Kasumi-1 (cell line): ENCODE measurements at places on chromosomes 5 and 9.

GRCh38 chr9:33140401-33141360, 26.5 kb downstream of the B4GALT1 start:
- DNase-seq = no peak

DNA sequence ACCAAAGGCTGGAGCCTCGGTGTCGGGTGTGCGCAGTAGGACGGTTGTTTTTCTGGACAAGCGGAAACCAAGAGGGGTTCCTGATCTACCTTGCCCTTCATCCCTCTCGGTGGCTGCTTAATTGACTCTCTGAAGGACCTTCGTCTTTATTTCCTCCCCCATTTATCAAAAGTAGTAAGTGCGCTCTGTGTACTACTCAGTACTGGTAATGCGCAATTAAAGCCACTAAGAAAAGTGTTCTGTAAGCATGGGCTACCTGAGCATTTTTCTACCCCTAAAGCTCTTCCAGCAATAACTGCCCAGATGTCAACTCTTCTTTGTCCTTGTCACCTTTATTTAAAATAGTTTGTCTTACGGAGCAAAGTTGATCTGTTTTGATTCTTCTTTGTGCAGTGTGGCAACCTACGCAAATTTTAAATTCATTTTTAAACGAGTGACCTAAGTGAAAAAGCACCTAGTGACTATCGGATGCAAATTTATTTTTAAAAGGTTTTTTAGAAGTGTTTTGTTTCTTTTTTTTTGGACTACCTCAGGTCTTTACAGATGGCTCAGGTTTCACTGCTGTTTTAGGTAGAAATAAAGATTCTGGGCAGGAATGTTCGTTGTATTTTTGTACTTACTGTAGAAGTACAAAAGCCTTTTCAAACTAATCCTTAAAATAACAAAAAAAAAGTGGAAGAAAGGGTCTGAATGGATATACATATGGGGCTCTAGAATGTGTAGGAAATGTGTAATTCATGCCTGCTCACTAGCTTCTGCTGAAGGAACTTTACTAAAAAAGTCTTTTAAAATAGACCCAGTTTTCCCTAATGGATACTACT, 2.0 kb downstream of the JMY start:
- peak; percentile 58 for DNase-seq

- DNase-seq = peak; percentile 44
These were observed 29.8 kb upstream of the GGTA1 start for GRCh38 chr9:121529237-121529987.

DNA sequence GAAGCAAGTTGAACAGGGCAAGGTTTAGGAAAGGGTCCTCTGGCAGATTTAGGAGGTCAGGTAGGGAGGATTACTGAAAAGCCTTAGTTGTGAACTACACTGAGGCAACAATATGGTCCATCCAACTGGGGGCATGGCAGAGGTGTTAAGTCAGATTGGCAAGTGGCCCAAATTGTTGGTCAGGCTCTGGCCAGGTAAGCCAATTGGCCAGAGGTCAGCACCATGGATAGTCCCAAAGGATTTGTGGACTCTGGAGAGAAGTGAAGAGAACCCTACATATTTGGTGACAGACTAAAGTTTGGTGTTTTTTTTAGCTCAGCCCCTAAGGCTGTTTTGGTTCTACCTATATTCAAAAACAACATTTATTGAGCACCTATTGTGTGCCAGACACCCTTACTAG, 39.1 kb upstream of the RASGRF2 start:
- DNase-seq = no peak

DNA sequence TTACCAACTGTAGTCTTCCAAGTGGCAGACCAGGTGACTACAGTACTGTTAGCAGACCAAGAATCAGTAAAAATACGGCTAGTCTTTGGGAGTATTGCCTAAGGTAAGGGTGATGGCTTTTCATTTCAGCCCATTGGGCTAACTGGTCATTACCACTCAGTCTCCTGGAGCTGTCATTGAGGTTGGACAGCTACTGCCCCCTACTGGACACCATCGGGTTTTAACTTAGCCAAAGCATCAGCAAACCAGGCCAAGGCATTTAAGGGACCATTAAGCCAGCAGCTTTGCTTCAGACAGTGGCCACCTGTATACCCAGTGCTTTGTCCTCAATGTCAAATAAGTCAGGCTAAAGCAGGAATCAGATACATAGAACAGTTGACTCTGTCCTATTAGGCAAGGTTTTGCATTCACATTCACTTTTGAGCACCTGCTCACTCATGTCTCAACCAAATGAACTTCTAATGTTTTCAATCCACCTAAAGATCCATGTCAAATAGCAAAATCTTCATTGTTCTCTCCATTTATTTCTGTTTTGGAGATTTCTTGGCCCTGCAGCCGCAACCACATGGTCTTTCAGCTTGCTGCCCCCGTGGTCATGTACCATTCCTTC, 117.2 kb downstream of the INVS start:
- peak; percentile 31 for DNase-seq

DNA sequence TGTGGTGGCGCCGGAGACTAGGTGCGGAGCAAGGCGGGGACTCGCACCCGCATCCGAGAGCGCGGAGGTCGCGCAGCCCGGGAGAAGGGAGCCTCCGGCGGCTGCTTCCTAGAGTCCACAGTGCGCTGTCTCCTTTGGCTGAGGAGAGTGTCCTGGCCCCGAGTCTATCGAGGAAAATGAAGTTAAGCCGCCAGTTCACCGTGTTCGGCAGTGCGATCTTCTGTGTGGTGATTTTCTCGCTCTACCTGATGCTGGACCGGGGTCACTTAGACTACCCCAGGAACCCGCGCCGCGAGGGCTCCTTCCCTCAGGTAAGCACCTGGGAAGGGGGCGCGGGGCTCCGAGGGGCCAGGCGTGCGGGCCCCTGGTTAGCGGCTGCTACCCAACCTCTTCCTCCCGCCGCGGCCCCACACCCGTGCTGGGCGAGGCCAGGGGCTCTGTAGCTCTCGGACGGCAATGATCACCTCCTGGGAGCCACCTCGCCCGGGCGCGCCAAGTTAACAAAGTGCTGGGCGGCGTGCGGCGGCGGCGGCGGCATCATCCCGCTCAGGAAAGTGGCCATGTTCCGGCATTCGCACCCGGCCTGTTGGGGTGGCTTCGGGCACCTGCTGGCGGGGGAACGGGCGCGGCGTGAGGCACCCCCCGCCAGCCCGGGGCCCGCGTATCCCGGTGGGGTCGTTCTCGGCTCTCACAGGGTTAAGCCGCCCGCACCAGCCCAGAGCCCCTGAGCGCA, 681 bp downstream of the MAN2A1 start:
- DNase-seq = peak; percentile 43

GRCh38 chr5:58457050-58457449, 2.8 kb downstream of the PLK2 start:
- DNase-seq = no peak

DNA sequence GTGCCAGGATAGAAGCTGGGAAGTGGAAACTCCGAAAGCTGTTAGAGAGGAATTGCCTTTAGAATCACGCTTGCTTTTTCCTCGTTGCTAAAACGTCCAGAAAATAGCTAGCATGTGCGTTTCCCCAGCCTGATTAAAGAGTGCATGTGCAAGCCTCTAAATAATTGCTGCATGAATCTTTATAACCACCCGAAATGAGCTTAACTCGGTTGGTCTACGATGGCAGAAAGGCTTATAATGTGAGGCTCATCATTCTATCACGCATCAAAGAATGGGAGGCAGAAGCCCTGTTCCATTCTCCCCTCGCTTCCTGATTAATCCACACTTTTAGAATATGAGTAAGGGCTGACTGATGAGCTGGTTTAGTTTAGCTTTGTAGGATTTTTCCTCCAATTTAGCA, 394.6 kb upstream of the WWC1 start:
- no peak for DNase-seq

- DNase-seq = no peak
These were observed 2.6 kb upstream of the UAP1L1 start for GRCh38 chr9:137074657-137075274.

GRCh38 chr5:148687427-148687826, 33.1 kb upstream of the HTR4 start:
- DNase-seq = peak; percentile 44

DNA sequence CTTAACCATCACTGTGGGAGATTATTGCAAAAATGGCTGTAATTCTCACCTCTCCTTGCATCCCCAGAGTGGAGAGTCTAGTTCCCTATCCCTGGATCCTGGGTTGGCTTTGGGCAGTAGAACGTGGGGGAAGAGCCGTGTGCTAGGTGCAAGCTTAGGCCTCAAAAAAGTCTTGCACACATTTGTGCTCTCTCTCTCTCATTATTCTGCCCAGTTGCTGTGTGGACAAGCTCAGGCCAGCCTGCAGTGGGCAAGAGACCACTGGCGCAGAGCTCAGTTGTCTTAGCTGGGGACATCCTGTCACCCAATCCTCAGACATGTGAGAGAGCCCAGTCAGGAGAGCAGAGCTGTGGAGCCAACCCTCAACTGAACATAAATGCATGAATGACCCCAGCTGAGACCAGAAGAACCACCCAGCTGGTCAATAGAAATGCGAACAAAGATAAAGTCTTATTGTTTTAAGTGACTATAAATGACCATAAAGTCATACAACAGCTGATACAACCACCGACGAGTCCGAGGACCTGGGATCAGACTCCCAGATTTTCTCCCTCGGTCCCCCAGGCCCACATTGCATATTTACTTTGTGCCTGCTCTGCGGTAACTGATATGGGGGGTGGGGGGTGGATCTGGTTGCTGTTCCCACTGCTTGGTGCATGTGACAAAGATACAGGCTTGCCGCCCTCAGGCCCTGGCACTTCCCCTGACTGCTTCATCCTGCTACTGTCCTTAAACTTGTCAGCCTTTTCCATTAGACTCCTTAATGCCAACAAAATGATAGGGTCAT, 166.4 kb upstream of the MVB12B start:
- DNase-seq = no peak

DNA sequence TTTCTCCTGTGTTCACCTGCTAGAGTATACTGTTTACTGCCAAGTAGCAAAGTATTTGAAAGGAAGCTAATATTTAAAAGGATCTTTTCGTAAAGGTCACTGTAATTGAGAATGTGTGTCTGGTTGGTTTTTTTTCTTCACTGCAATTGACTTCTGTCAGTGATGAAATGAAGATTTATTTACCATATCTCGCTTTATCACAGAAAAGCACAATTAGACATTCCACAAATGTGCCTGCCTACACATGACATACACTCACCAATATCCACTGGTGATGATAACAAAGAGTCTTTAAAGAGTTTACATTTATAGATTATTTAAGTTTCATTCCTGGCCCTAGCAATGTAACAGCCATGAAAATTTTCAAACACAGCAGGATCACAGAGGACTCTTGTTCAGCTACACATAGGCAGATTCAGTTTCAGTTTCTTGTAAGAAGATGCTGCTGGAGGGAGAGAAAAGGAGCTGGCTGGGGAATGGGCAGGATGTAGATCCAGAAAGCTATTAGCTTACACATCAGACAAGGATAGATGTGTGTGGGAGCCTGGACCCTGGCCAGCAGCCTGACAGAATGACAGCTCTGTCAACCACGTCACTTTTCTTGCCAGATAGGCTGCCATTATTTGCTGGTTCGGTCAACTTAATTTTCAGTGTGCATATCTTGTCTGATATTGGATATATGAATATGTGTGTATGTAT, 104.0 kb downstream of the GDNF start:
- DNase-seq = no peak

- no peak for DNase-seq
These were observed 100.2 kb downstream of the PIP5K1B start for GRCh38 chr9:68804911-68805889.

DNA sequence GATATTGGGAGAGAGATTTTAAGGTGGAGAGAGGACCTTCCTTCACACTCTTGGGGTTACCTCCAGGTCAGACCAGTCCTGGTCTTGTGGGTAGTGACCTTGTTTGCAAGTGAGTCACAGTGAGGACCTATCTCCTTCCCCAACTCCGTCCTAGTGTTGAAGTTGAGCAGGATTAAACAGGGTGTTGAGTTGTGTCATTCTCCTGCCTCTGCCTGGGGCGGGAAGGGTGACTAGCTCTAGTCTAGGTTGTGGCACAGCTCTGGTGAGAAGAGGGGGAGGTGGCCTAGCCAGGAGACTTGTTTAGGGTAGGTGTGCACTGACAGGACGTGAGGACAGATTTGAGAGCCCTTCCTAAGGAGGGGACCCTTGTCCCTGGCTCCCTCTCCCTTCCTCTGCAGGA, 119.6 kb upstream of the PITX1 start:
- DNase-seq = no peak

DNA sequence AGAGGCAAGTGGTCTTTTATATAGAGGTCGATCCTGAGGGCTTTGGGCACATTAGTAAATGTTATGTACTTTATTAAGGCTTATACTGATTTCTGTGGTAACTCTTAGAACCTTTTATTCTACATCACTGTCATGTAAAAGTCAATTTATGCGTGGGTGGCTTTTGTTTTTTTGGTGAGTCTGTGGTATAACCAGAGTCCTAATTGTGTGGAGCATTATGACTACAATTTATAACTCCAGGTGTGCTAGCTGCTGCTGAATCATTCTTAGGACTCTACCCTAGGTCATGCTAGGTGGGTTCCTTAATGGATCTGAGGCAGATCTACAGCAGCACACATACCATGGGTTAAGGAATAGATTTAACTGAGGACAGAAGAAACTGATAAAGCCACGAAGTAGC, 33.9 kb upstream of the KCNN2 start:
- no peak for DNase-seq

DNA sequence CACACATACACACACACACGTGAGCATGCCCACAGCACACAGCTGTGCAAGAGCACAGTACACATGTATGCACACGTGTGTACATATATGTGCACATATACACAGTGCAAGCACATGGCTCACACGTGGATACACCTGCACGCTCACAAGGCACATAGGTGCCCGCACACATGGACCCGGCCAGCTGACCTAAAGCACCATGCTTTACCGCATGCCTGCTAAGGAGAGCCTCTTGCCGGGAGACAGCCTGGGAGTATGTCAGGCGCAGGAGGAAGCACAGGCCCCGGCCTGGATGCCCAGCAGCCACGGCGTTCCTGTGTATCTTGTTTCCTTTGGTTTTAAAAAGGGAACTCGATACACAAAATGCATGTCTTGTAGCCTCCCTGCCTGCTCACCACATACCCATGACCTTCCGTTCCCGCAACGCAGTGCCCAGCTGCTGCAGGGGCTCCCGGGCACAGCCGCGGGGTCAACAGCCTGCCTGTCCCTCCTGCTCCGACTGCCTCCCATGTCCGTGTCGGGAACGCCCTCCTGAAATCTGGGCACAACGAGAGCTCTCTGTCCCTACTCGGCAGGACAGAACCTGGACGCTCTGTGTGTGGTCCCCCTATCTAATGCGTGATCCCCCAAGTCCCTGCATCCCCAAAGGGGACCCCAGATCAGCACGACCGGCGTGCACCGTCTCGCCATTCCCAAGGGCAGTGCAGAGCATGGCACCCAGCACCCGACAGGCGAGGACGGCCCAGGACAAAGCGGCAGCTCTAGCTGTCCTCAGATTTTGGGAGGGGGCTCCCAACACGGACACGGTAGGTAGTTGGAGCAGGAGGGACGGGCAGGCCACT, 3.6 kb downstream of the SLC12A7 start:
- peak; percentile 77 for DNase-seq

- DNase-seq = no peak
These were observed 154.1 kb downstream of the ADAMTS12 start for GRCh38 chr5:33737697-33738096.

GRCh38 chr5:79966448-79966847, 24.6 kb downstream of the MTX3 start:
- no peak for DNase-seq
